ENCODE measurements at places on chromosomes 1 and 21.

DNA sequence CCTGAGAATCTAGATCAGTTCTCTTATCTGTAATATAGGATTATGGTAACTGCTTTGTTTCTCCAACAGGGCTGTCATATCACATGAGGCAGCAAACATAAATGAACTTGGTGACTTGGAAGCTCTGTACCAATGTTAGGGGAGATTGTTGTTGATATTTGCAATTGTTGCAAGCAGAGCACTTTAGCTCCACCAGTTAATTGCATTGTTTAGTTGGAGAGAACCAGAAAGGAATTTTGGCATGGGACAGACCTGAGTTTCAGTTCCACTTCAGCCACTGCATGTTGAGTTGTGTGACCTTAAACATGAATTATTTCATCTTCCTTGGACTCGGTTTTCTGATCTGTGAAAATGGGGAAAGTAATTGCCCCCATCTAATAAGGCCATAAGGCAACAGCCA is 142.3 kb upstream of the JUN start:
- no peak for DNase-seq

DNA sequence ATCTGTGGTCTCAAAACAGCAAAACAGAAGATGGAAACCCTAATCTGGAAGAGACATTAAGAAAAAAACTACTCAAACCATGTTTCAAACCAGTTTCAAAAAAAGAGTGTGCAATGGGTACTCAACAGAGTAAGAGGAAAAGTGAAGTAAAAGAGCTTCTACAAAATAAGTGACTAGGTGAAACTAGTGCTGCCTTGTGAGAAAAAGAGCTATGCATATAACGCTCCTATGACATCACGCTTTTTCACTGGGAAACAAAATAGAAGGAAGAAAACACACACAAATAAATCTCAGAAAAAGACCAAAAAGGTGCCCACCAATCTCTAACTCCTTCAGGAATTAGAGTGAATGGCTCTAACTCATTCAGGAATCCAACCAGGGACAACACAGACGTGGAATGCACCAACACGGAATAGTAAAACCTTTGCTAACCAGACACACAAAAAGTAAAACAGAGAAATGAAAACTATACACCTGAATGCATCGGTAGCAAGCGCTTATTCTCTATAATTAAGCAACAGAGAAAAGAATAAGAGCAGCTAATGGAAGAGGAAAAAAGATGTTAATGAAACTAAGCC is 1.3 kb downstream of the FOXJ3 start:
- DNase-seq: no peak

- no peak for DNase-seq
Observed at GRCh38 chr1:230569201-230569600, 73.1 kb upstream of the COG2 start.

DNA sequence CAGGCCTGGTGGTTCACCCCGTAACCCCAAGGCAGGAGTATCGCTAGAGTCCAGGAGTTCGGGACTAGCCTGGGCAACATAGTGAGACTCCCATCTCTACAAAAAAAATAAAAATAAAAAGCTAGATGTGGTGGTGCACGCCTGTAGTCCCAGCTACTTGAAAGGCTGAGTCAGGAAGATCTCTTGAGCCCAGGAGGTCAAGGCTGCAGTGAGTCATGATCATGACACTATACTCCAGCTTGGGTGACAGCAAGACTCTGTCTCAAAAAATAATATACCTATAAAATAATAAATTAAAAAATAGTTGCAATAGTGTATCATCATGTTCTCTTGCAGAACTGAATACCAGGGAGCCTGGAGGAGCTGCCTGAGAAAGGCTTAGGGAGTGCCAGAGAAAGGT is 19.9 kb upstream of the TMEM39B start:
- DNase-seq: no peak

DNA sequence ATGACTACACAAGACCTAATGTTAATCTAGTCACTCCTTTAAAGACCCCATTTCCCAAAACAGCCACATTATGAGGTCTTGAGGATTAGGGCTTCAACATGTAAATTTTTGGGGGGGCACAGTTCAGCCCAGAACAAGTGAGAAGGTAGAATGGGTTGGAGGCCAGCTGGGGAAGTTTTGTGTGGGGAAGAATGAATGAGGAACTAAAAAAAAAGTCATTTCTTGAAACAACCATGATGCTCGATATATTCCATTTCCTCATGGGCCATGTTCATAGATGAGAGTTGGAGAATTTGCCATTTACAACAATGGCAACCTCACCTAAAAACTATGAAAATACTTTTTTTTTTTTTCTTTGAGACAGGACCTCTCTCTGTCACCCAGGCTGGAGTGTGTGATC is 14.5 kb downstream of the NLRP3 start:
- no peak for DNase-seq

GRCh38 chr1:31297277-31298247 is 730 bp downstream of the ZCCHC17 start:
- no peak for DNase-seq

DNA sequence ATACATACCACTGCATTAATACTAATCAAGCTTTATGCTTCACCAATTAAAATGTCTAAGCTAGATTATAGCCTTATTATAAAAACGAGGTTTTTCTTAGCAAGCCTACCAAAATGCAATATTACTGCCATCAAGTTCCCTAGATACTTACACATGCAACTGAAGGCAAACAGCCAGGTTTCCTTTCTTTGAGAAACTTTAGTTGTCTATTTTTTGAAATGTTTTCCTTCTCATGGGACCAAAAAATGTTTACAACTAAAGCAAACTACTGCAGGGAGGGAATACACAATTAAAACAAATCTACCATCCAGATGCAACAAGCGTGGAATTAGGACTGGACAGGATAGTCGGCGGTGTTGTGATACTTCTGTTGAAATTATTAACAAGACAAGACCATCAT is 1.3 kb downstream of the ZNF644 start:
- DNase-seq: no peak

DNA sequence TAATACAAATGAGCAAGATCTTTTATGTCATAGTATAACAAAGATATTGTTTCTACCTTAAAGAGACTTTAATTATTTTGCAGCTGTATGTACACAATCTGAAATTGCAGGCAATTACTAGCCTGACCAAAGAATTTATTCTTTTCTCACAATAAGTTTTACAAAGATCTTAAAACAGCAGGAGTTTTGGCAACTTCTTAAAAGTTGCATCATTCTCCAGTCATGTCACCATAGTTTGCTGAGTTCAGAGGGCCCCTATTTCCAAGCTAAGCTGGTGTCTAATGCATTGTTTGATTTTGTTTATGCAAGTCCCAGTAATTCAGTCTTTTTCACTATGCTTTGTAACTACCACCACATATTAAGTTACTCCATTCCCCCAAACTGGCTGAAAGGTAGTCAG is 114.8 kb downstream of the DNAH14 start:
- no peak for DNase-seq

DNA sequence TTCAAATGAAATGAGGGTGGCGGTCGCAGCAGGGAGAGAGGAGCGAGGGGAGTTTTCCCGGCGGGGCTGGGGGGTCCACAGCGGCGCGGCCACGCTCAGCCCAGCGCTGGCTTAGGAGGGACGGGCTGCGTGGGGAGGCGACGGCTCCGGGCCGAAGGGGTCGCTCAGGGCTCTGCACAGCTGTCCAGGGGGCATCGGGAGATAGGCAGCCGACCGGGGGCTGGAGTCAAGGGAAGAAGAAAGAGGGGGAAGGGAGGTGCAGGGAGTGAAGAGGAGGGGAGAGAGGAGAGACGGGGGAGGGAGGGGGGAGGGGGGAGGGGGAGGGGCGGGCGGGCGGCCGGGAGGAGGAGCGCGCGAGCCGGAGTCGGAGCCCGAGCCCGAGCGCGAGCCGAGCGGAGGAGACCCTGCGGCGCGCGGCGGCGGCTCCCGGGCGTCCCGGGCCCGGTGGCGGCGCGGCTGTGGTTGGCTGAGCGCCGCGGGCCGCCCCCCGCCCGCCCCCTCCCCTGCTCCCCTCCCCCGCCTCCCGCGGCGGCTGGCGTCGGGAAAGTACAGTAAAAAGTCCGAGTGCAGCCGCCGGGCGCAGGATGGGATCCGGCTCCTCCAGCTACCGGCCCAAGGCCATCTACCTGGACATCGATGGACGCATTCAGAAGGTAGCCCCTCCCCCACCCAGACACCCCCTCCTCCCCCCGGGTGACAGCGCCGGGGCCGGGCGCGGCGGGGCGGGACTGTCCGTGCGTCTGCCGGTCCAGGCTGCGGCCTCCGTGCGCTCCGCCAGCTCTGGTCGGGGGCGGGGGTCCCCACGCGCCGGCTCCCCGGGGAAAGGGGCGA is at the start of gene PDE9A:
Gene PDE9A, plus strand, starts transcription at position 391 of the 831 bp plus-strand sequence. Its CDS starts 194 bp downstream, at position 585.
- DNase-seq: no peak

GRCh38 chr1:200733907-200734306 is 4.8 kb upstream of the CAMSAP2 start:
- no peak for DNase-seq

DNA sequence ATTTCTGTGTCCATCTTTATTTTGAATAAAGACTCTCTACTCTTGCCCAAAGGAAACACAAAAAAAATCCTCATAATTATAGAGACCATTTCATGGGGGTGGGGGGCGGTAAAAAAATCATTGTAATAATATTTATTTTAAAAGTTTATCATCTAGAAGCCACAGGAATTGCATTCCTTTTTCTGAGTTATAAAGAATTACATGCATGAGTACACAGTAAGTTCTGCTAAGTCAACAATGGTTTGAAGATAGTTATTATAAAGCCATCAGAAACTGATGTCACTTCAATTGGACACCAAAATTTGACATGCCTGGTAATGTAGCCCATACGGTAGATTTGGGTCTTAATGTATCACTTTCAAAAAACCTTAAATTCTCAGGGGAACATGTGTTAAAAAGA is 478.1 kb upstream of the NR5A2 start:
- DNase-seq: no peak

DNA sequence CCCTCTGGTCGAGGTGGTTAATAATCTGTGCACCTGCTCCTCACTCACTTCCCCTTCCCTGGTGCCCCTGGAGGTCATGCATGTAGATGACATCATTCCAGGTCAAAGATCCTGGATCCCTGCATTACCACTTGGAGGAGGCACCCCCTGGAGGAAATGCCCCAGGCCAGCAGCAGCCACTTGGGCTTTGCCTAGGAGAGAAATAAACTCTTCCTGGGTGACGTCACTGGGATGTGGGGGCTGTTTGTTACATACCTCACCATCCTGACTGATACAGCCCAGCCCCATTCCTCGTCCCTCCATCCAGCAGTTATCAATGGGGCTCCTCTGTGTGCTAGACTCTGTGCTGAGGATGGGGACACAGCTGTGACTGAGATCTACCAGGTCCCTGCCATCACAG is 433.6 kb downstream of the PTPRU start:
- no peak for DNase-seq

DNA sequence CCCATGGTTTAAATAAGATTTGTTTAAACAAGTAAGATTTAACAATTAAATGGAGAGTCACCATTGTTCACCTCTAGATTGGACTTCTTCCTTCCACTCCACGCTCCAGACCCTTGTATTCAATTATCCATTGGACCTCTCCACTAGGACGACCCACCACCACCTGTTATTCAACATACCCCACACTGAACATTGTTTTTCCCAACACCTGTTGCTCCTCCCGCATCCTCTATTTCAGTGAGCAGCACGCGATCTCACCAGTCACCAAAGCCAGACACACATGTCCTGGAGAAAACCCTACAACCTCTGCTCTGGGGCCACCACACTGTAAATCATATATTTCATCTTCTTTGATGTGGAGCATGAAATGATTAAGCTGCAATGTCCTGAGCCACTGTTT is 28.6 kb downstream of the ATP8B2 start:
- no peak for DNase-seq

GRCh38 chr1:245685111-245685810 is 530.5 kb downstream of the KIF26B start:
- no peak for DNase-seq

DNA sequence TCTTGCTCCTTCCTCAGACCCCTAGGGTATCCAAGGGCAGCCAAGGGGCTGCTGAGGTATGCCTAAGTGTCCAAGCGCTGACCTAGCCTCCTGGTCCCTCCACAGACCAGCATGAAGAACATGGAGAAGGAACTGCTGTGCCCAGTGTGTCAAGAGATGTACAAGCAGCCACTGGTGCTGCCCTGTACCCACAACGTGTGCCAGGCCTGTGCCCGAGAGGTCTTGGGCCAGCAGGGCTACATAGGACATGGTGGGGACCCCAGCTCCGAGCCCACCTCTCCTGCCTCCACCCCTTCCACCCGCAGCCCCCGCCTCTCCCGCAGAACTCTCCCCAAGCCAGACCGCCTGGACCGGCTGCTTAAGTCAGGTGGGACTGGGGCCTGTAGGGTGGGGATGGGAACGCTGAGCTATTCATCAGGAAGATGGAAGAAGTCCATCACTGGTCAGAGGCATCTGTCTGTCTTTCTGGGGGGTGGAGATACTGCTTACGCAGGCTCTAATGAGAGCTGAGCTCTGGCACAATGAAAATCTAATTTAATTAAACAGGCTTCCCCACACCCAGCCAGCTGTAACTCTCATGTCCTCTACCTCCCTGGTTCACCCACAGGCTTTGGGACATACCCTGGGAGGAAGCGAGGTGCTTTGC is 1.8 kb downstream of the TRIM46 start:
- no peak for DNase-seq

DNA sequence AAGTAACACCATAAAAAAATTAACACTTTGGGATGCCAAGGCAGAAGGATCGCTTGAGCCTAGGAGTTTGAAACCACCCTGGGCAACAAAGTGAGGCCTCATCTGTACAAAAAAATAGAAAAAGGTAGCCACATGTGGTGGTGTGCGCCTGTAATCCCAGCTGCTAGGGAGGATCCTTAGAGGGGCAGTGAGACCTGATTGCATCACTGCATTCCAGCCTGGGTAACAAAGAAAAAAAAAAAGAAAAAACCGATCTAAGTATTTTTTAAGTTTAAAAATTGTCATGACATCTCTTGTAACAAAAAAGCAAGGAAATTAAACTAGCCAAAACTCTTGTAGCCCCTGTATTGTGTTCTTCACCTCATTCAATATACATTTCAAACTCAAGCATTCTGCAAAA is 39.5 kb downstream of the ZZZ3 start:
- no peak for DNase-seq
